ENCODE measurements at places on chromosomes 7 and 10.

- H3K4me3 ChIP-seq: no peak overlapping the region
- peaks cover 9% of the 10 kb centered on the region for H3K36me3 ChIP-seq
- no peaks in the 10 kb centered on the region for H3K27me3 ChIP-seq
- peaks cover 37% of the 10 kb centered on the region for H3K4me1 ChIP-seq
- no peak for DNase-seq
Observed at GRCh38 chr10:124001391-124002148, 91.8 kb downstream of the CHST15 start.

GRCh38 chr10:78292982-78293865 lies 259.6 kb downstream of the RPS24 start:
- H3K27ac ChIP-seq: no peak overlapping the region
- H3K36me3 ChIP-seq: no peaks in the 10 kb centered on the region
- H3K27me3 ChIP-seq: no peaks in the 10 kb centered on the region
- no peak for DNase-seq

DNA sequence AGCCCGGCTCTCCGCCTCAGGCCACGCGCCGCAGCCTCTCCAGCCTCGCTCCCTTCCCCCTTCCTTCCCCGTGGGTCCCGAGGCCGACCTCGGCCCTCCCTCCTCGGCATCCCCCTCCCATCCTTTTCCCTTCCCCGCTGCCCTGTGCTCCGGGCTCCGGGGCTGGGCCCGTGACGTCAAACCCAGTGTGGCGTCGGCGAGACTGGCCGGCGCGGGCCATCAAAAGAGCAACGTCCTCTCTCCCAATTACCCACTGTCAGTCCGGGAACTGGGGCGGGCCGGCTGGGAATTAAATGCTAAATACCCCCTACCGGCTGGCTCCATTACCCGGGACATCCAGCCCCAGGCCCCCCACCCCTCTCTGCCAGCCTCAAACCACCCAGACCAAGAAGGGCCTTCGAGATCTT lies 2.6 kb upstream of the GATA3 start:
- no peak for DNase-seq
- H3K36me3 ChIP-seq: no peaks in the 10 kb centered on the region
- no peak overlapping the region for H3K4me3 ChIP-seq
- no peaks in the 10 kb centered on the region for H3K4me1 ChIP-seq
- peaks cover 24% of the 10 kb centered on the region for H3K27me3 ChIP-seq

- no peaks in the 10 kb centered on the region for H3K27me3 ChIP-seq
- no peak overlapping the region for H3K27ac ChIP-seq
- H3K4me3 ChIP-seq: no peak overlapping the region
- no peaks in the 10 kb centered on the region for H3K36me3 ChIP-seq
Observed at GRCh38 chr10:44874166-44874565, 37.0 kb upstream of the TMEM72 start.
